Mesothelial cell of epicardium (in vitro differentiated cells): ENCODE measurements at places on chromosomes 2 and 18.
A peak's percentile ranks its signal among the peaks of the same experiment; 100 is the strongest.

- H3K27me3 ChIP-seq, result no peaks in the 10 kb centered on the region
- H3K27ac ChIP-seq, result no peak overlapping the region
- H3K36me3 ChIP-seq, result no peaks in the 10 kb centered on the region
- H3K4me1 ChIP-seq, result peaks cover 41% of the 10 kb centered on the region
These were observed 44.5 kb upstream of the COPS8 start for GRCh38 chr2:237041231-237041630.

GRCh38 chr2:118981632-118982031 is 39.6 kb downstream of the MARCO start:
- H3K4me1 ChIP-seq, result no peaks in the 10 kb centered on the region
- peak; percentile 34 for DNase-seq
- H3K27ac ChIP-seq, result no peak overlapping the region
- no peaks in the 10 kb centered on the region for H3K36me3 ChIP-seq
- H3K27me3 ChIP-seq, result peaks cover 79% of the 10 kb centered on the region

GRCh38 chr2:7083580-7084509 is 166.6 kb downstream of the RNF144A start:
- no peak for DNase-seq
- H3K36me3 ChIP-seq, result peaks cover 13% of the 10 kb centered on the region
- no peak overlapping the region for H3K4me3 ChIP-seq
- H3K4me1 ChIP-seq, result no peaks in the 10 kb centered on the region

DNA sequence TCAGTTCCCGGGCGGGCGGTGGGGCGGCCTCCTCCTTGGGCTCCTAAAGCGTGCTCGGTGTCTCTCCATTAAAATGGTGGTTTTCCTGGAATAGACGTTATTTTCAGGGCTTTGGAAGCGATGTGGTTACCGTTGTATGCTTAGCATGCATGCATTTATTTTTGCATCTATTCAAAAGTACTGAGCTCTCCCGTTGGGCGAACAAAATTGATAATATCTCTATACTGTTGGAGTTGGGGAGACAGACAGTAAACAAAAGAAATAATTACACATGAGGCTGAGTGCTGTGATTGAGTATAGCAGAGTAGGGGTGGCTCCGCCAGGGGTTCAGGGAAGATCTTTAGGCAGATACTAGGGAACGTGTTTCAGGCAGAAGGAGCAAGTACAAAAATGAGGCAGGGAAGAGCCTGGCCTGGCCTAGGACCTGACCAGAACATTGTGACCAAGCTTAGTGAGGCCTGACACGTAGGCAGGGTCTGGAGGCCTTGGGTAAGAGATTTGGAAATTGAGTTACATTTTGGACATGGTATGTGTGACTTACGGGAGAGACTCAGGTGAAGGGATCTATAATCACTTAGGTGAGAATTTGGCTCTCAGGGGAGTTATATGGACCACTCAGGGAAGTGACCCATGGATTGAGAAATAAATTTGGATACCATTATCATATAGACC is 674 bp downstream of the NCAPH start:
- no peak for DNase-seq
- peaks cover 17% of the 10 kb centered on the region for H3K4me1 ChIP-seq
- peak overlapping the region; percentile 89 for H3K27ac ChIP-seq
- no peaks in the 10 kb centered on the region for H3K27me3 ChIP-seq
- peak overlapping the region; percentile 78 for H3K4me3 ChIP-seq
- H3K36me3 ChIP-seq, result peaks cover 2% of the 10 kb centered on the region

DNA sequence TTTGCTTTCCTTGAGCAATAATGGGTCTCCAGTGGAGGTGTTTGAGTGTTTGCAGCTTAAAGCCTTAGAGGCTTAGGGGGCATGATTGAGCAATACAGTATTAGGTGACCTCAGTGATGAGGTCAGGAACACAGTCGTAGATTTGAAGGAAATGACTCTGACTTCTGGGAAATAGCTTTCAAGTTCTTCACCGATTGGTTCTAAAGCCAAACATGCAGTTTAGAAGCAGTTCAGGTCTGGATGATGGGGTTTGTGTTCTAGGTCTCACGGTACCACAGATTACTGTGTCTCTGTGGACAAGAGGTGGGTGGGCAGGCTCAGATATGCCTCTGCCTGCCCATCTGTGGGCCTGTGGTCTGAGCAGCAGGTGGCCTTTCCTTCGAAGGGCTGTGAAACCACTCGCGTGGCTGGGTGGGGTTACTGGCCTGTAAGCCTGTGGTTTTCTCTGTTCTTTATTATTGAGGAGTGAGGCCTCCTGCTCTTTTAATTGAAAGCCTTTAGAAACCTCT is 7.8 kb downstream of the MTHFD2 start:
- H3K27ac ChIP-seq, result no peak overlapping the region
- peaks cover 3% of the 10 kb centered on the region for H3K4me1 ChIP-seq
- H3K36me3 ChIP-seq, result peaks cover 17% of the 10 kb centered on the region
- no peak for DNase-seq

DNA sequence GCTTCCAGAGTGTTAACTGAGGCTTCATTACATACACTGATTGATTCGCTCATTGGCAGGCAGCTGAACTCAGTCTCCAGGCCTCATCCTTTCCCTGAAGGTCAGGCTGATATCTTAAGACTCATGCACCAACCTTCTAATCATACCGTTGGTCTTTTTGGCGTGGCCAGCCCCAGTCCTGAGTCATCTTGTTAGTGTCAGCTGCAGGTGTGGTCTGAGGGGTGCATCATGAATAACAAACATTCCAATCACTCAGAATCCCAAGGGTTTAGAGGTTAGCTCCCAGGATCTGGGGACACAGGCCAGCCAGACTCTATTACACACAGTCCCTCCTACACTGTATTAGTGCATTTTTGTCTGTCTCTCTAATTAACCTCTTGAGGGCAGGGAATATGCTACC is 271.5 kb downstream of the HRH4 start:
- H3K4me3 ChIP-seq, result no peak overlapping the region
- H3K27me3 ChIP-seq, result peaks cover 37% of the 10 kb centered on the region
- no peak for DNase-seq
- H3K4me1 ChIP-seq, result no peaks in the 10 kb centered on the region

DNA sequence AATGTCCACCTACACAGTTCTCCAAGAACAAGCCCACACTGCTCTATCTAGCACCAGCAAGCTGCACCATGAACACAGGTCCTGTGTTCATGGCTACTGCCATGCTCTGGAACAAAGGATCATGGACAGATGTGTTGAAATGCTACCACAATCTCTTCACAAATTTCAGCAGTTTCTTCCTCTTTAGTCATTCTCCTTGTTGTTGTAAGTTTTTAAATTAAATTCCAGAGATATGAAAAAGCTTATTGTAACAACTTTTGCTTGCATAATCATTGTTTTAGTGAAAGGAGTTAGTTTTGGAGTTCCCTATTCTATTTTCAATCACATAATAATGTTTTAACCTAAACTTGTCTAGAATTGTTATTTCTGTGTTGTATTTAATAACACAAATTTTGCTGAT is 17.2 kb upstream of the NAPG start:
- H3K4me1 ChIP-seq, result peaks cover 15% of the 10 kb centered on the region
- H3K27ac ChIP-seq, result no peak overlapping the region
- peaks cover 13% of the 10 kb centered on the region for H3K36me3 ChIP-seq
- no peak overlapping the region for H3K4me3 ChIP-seq
- no peaks in the 10 kb centered on the region for H3K27me3 ChIP-seq

GRCh38 chr2:136025057-136025973 is 39.9 kb upstream of the DARS1 start:
- peak overlapping the region; percentile 70 for H3K4me3 ChIP-seq
- peak; percentile 82 for DNase-seq
- H3K27me3 ChIP-seq, result no peaks in the 10 kb centered on the region
- peaks cover 15% of the 10 kb centered on the region for H3K4me1 ChIP-seq
- H3K36me3 ChIP-seq, result no peaks in the 10 kb centered on the region
- H3K27ac ChIP-seq, result peak overlapping the region; percentile 95

- no peaks in the 10 kb centered on the region for H3K36me3 ChIP-seq
- H3K27me3 ChIP-seq, result peaks cover 7% of the 10 kb centered on the region
- DNase-seq, result no peak
- H3K4me1 ChIP-seq, result peaks cover 14% of the 10 kb centered on the region
- H3K4me3 ChIP-seq, result no peak overlapping the region
- no peak overlapping the region for H3K27ac ChIP-seq
These were observed 112.6 kb upstream of the YPEL5 start for GRCh38 chr2:30034052-30034775.

- peak overlapping the region; percentile 43 for H3K27ac ChIP-seq
- no peak overlapping the region for H3K4me3 ChIP-seq
- H3K27me3 ChIP-seq, result no peaks in the 10 kb centered on the region
- H3K36me3 ChIP-seq, result peaks cover 6% of the 10 kb centered on the region
- peaks cover 10% of the 10 kb centered on the region for H3K4me1 ChIP-seq
These were observed 26.2 kb downstream of the UNC50 start for GRCh38 chr2:98634406-98635092.

DNA sequence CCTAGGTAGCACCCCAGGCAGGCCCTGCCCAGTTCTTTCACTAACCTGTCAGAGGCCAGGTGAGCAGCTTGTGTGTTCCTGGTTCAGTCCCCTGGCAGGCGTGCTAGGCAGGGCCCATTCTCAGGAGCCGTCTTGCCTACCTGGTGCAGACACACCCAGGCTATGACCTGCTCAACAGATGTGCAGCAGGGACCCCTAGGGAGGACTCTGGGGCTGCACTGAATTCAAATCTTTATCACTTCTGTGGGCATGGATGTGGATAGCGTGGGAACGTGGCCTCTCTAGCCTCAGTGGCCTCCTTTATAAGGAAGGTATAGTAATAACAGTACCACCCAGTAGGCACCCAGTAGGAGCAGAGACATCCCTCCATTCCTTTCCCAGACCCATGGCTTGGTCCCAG is 48.4 kb downstream of the PLEKHB2 start:
- no peak for DNase-seq
- peaks cover 8% of the 10 kb centered on the region for H3K36me3 ChIP-seq
- no peak overlapping the region for H3K27ac ChIP-seq

DNA sequence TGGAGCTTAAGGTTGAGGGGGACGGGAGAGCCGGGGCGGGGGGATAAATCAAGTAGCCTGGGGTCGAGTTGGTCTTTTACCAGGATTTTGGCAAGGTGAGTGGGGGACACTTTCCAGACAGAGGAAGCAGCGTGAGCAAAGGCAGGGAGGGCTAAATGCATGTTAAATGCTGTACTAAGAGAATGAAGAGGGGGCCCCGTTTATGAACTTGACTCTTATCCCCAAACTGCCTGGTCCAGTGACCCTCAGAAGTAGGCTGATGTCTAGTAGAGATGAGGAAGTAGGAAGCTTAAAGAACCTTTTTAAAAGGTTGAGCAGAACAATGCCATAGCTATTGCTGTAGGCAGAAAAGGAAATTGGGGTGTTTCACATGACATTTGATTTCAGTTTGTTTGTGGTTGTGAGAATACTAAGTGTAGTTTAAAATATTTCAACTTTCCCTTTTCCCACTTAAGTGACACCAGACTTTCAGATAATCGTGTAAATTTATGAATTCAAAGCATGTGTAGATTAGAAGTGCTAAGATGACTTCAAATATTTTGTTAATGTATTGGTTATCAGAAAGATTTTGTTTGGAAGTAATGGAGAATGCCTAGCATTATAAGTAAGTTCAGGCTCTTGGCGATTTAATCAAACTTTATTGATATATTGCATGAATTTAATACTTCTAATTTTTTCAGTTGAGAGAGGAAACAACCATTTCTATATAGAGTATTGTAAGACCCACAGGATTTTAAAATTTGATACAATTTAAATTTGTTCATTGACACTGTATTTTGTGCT is 1.8 kb downstream of the REL start:
- H3K27me3 ChIP-seq, result no peaks in the 10 kb centered on the region
- no peaks in the 10 kb centered on the region for H3K36me3 ChIP-seq
- H3K4me1 ChIP-seq, result peaks cover 40% of the 10 kb centered on the region
- H3K27ac ChIP-seq, result peak overlapping the region; percentile 98
- DNase-seq, result no peak
- peak overlapping the region; percentile 87 for H3K4me3 ChIP-seq

DNA sequence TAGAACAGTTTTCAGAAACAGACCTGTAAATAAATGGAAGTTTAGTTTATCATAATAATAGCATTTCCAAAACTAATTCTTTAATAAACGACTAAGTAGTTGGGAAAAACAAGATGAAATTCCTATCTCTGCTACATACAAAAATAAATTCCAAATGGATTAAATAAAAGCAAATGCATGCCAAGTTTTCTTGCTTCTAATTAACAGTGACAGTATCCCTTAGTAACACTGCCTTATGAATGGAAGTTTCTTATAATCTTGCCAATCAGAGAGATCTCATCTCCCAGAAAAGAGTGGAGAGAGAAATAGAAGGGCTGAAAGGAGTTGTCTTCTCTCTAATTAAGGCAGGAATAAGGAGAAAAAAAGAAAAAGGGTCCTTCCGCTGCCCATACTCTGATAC is 133.9 kb downstream of the GFPT1 start:
- H3K27me3 ChIP-seq, result peaks cover 2% of the 10 kb centered on the region
- peak overlapping the region; percentile 19 for H3K27ac ChIP-seq
- H3K36me3 ChIP-seq, result peaks cover 5% of the 10 kb centered on the region

DNA sequence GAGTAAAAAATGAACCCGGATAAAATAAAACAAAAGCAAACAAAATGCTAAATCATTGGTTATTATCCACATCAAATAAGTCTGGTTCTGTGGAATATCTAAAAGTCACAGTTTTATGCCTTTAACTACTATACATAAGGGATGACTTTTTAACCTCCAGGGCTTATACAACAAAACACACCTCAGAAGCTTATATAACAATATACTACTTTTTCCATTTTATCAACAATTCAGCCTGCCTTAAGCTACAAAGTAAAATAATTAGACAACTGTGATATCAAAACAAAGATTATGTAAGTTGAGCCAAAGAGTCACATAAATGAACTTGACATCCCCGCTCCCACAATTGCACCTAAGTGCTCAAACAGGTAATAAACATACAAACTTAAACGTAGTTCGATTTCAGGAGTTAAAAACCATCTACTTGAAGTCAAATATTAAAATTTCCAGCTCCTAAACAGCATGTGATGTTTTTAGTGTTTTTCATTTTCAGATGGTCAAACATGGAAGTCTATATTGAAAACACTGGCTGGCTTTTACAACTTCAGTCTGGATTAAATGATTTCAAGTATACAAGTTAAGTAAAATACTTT is 54.7 kb downstream of the ATIC start:
- DNase-seq, result no peak
- peaks cover 39% of the 10 kb centered on the region for H3K36me3 ChIP-seq
- H3K4me3 ChIP-seq, result no peak overlapping the region
- no peaks in the 10 kb centered on the region for H3K27me3 ChIP-seq

- H3K36me3 ChIP-seq, result no peaks in the 10 kb centered on the region
- DNase-seq, result no peak
- no peak overlapping the region for H3K27ac ChIP-seq
- no peaks in the 10 kb centered on the region for H3K4me1 ChIP-seq
- no peak overlapping the region for H3K4me3 ChIP-seq
These were observed 155.0 kb upstream of the GCFC2 start for GRCh38 chr2:75865702-75866101.

- no peaks in the 10 kb centered on the region for H3K27me3 ChIP-seq
- peaks cover 12% of the 10 kb centered on the region for H3K36me3 ChIP-seq
- H3K27ac ChIP-seq, result no peak overlapping the region
- H3K4me3 ChIP-seq, result no peak overlapping the region
These were observed 57.7 kb downstream of the EIPR1 start for GRCh38 chr2:3319745-3320566.

DNA sequence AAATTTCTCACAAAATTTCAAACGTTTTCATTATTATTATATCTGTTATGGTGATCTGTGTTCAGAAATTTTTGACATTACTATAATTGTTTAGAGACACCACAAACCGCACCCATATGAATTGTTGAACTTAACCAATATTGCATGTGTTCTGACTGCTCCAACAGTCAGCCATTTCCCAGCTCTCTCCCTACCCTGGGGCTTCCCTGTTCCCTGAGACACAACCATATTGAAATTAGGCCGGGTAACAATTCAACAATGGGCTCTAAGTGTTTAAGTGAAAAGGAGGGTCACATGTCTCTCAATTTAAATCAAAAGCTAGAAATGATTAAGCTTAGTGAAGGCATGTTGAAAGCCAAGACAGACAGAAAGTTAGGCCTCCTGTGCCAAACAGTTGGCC is 424.0 kb downstream of the DSC3 start:
- no peak overlapping the region for H3K27ac ChIP-seq
- no peaks in the 10 kb centered on the region for H3K27me3 ChIP-seq
- H3K4me1 ChIP-seq, result peaks cover 1% of the 10 kb centered on the region
- no peak for DNase-seq
- H3K4me3 ChIP-seq, result no peak overlapping the region
- no peaks in the 10 kb centered on the region for H3K36me3 ChIP-seq
